ENCODE measurements at places on chromosomes 12 and 14.

DNA sequence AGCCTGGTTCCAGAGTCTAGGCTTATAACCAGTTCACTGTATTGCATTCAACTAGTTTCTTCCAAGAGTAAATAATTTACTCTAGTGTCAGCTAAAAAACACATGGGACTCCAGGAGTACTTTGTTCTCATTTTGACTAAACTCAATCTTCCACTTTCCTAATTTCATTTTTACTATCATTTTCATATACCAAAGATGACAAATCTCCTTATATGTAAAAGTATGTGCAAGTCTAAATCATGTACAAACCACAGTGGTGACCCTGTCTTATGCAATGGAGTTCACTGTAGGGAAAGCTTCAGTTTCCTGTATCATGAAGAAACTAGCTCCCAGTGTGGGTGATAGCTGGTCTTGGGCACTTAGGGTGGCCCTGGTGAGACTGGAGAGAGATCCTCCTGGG lies 151.6 kb downstream of the HELB start:
- no peaks in the 10 kb centered on the region for H3K4me1 ChIP-seq
- no peak overlapping the region for H3K27ac ChIP-seq
- H3K4me3 ChIP-seq, result no peak overlapping the region
- no peak for DNase-seq
- no peaks in the 10 kb centered on the region for H3K36me3 ChIP-seq
- peaks cover 36% of the 10 kb centered on the region for H3K27me3 ChIP-seq

- no peaks in the 10 kb centered on the region for H3K36me3 ChIP-seq
- DNase-seq, result no peak
- H3K4me3 ChIP-seq, result no peak overlapping the region
- no peak overlapping the region for H3K27ac ChIP-seq
- no peaks in the 10 kb centered on the region for H3K27me3 ChIP-seq
These were observed 177.9 kb upstream of the KITLG start for GRCh38 chr12:88758176-88758575.

DNA sequence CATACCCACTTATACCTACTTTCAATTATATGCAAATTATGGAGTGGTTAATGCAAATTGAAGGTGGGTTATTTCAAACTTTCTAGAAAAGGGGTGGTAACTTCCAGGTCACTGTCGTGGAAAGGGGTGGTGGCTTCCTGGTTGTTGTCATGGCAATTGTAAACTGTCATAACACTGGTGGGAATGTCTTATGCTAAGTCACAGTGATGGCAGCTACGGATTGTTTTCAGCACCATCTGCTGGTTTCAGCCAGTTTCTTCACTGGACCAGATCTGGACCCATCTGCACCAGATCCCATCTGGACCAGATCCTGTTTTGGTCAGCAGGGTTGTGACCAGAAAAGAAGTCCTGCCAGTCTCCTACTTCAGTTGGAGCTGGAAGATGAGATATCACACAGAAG lies 1469.3 kb downstream of the AACS start:
- H3K4me1 ChIP-seq, result no peaks in the 10 kb centered on the region
- H3K27me3 ChIP-seq, result peaks cover 20% of the 10 kb centered on the region
- H3K27ac ChIP-seq, result no peak overlapping the region
- H3K36me3 ChIP-seq, result no peaks in the 10 kb centered on the region
- DNase-seq, result no peak

DNA sequence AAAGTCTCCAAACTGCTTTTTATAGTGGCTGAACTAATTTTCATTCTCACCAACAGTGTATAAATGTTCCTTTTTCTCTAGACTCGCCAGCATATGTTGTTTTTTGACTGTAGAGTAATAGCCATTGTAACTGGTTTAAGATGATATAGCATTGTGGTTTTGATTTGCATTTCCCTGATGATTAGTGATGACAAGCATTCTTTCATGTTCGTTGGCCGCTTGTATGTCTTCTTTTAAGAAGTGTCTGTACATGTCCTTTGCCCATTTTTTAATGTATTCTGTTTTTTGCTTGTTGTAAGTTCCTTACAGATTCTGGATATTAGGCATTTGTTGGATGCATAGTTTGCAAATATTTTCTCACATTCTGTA lies 404.9 kb downstream of the FLRT2 start:
- peaks cover 14% of the 10 kb centered on the region for H3K36me3 ChIP-seq
- peak overlapping the region; percentile 97 for H3K27ac ChIP-seq

GRCh38 chr12:101287357-101287756 lies 7.5 kb downstream of the UTP20 start:
- H3K27me3 ChIP-seq, result no peaks in the 10 kb centered on the region
- DNase-seq, result no peak
- no peaks in the 10 kb centered on the region for H3K4me1 ChIP-seq
- H3K27ac ChIP-seq, result no peak overlapping the region

GRCh38 chr14:59576332-59577294 lies at the start of gene CCDC175:
TSS of gene CCDC175 (minus strand) at chr14:59576812. CDS start at chr14:59576775, 37 bp downstream.
- H3K36me3 ChIP-seq, result peaks cover 3% of the 10 kb centered on the region
- H3K4me1 ChIP-seq, result peaks cover 13% of the 10 kb centered on the region

- peaks cover 65% of the 10 kb centered on the region for H3K27me3 ChIP-seq
- H3K27ac ChIP-seq, result no peak overlapping the region
- peak overlapping the region; percentile 49 for H3K4me3 ChIP-seq
These were observed 49.9 kb upstream of the OR4E1 start for GRCh38 chr14:21723431-21724045.

DNA sequence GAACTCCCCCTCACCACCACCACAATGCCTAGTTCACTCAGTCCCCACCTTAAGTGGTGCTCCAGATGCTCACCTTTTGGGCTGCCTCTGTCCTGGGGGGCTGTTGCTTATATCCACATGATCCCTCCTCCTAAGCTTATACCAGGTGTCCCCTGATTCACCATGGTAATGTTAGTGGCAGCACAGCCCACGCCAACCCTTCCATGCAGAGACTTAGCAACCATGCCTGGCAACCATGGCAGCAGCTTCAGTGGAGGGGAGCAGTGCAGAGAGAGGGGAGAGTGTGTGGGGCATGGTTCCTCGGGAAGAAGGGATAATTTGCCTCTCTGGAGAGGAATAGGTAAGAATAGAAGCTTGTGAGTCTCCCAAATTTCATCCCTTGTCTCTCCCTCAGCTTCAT lies 1.2 kb upstream of the DDN start:
- H3K4me3 ChIP-seq, result no peak overlapping the region
- H3K27me3 ChIP-seq, result peaks cover 66% of the 10 kb centered on the region
- H3K4me1 ChIP-seq, result peaks cover 33% of the 10 kb centered on the region
- H3K27ac ChIP-seq, result no peak overlapping the region

Data from central memory CD8-positive, alpha-beta T cell (primary cell).